ENCODE measurements at places on chromosomes 2 and 18. TPM values are rescaled to one million over a fixed set of nuclear protein-coding genes. Genes with fewer than 3 reads are reported as not detected.

ARMC9 gene
- 19.3 TPM for total RNA-seq

SERPINB13 gene
- total RNA-seq = not detected

MAPRE2 gene
- 127 TPM for total RNA-seq

LYG2 gene
- not detected for total RNA-seq

TEKT4 gene
- not detected for total RNA-seq

DNA sequence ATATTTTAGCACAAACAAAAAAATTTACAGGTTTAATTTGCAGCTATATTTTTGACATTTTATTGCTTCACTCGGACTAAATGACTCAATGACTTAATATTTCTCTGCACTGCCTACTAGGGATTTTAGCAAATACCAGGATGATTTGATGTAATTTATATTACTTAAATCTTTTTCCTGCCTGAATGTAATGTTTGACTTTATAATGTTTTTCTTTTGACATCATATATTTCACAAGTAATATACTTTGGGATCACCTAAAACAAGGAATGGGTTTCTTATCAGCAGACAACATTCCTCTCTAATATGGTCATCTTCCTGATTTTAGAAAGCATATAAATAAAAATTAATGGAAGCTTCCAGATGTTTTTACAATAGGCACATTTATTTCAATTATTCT lies 253.2 kb upstream of the EPC2 start:
- peaks cover 2% of the 10 kb centered on the region for H3K27me3 ChIP-seq
- no peak for DNase-seq
- H3K36me3 ChIP-seq = no peaks in the 10 kb centered on the region
- H3K27ac ChIP-seq = no peak overlapping the region
- no peak overlapping the region for H3K4me3 ChIP-seq

GRCh38 chr18:505483-506122 lies 5.1 kb upstream of the COLEC12 start:
- no peaks in the 10 kb centered on the region for H3K36me3 ChIP-seq
- H3K27ac ChIP-seq = no peak overlapping the region
- H3K4me3 ChIP-seq = no peak overlapping the region
- H3K4me1 ChIP-seq = no peaks in the 10 kb centered on the region

GRCh38 chr2:66839551-66840320 lies 404.8 kb downstream of the MEIS1 start:
- no peaks in the 10 kb centered on the region for H3K4me1 ChIP-seq
- no peak for DNase-seq
- no peak overlapping the region for H3K4me3 ChIP-seq
- no peaks in the 10 kb centered on the region for H3K36me3 ChIP-seq

- no peak overlapping the region for H3K27ac ChIP-seq
- no peak for DNase-seq
- H3K4me3 ChIP-seq = no peak overlapping the region
- H3K36me3 ChIP-seq = no peaks in the 10 kb centered on the region
- H3K27me3 ChIP-seq = no peaks in the 10 kb centered on the region
- no peaks in the 10 kb centered on the region for H3K4me1 ChIP-seq
These were observed 13.0 kb upstream of the PROC start for GRCh38 chr2:127405255-127405610.

- no peak overlapping the region for H3K4me3 ChIP-seq
- H3K4me1 ChIP-seq = peaks cover 7% of the 10 kb centered on the region
- peaks cover under 1% of the 10 kb centered on the region for H3K27me3 ChIP-seq
- no peaks in the 10 kb centered on the region for H3K36me3 ChIP-seq
- DNase-seq = no peak
These were observed 34.9 kb downstream of the SULT1C2 start for GRCh38 chr2:108323619-108324018.

DNA sequence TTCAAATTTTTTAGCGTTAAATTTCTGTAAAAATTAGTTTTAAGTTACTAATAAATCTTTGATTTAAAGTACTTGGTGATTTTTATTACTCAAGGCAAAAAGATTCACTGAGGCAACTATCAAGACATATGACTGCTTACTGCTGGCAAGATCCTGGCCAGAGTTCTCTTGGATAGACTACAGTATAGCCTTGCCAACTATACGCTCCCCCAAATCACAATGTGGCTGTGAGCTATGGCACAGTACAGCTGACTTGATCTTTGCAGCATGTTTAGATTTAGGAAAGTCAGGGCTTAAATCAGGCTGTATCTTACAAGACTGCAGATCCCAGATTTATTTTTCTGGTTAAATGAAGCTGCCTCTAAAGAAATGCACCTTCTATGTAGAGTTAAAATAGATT lies 26.5 kb downstream of the MSTN start:
- no peaks in the 10 kb centered on the region for H3K4me1 ChIP-seq
- H3K36me3 ChIP-seq = no peaks in the 10 kb centered on the region
- no peak for DNase-seq
- H3K27ac ChIP-seq = no peak overlapping the region

- DNase-seq = no peak
- H3K27me3 ChIP-seq = no peaks in the 10 kb centered on the region
- H3K4me1 ChIP-seq = no peaks in the 10 kb centered on the region
- peaks cover 10% of the 10 kb centered on the region for H3K36me3 ChIP-seq
- no peak overlapping the region for H3K27ac ChIP-seq
- H3K4me3 ChIP-seq = no peak overlapping the region
These were observed 36.9 kb upstream of the TANC1 start for GRCh38 chr2:158931572-158931971.

- no peak overlapping the region for H3K27ac ChIP-seq
- peaks cover 5% of the 10 kb centered on the region for H3K36me3 ChIP-seq
- H3K4me1 ChIP-seq = no peaks in the 10 kb centered on the region
- H3K4me3 ChIP-seq = no peak overlapping the region
- no peaks in the 10 kb centered on the region for H3K27me3 ChIP-seq
These were observed 18.1 kb upstream of the RFX8 start for GRCh38 chr2:101492936-101493473.

GRCh38 chr2:222433332-222434173 lies 9.2 kb downstream of the SGPP2 start:
- H3K27ac ChIP-seq = no peak overlapping the region
- peaks cover 4% of the 10 kb centered on the region for H3K27me3 ChIP-seq
- peaks cover 11% of the 10 kb centered on the region for H3K36me3 ChIP-seq
- H3K4me1 ChIP-seq = no peaks in the 10 kb centered on the region
- H3K4me3 ChIP-seq = no peak overlapping the region

All from glutamatergic neuron (in vitro differentiated cells).